ENCODE measurements at places on chromosomes 5 and 9.

- no peak for DNase-seq
Observed at GRCh38 chr9:36721846-36722588, 149.3 kb downstream of the MELK start.

- no peak for DNase-seq
Observed at GRCh38 chr5:73940026-73940425, 314.0 kb downstream of the ARHGEF28 start.

GRCh38 chr5:132257131-132258101, at the start of gene PDLIM4:
TSS of gene PDLIM4 (plus strand) at chr5:132257696. CDS start at chr5:132257735, 39 bp downstream.
- DNase-seq, result no peak

DNA sequence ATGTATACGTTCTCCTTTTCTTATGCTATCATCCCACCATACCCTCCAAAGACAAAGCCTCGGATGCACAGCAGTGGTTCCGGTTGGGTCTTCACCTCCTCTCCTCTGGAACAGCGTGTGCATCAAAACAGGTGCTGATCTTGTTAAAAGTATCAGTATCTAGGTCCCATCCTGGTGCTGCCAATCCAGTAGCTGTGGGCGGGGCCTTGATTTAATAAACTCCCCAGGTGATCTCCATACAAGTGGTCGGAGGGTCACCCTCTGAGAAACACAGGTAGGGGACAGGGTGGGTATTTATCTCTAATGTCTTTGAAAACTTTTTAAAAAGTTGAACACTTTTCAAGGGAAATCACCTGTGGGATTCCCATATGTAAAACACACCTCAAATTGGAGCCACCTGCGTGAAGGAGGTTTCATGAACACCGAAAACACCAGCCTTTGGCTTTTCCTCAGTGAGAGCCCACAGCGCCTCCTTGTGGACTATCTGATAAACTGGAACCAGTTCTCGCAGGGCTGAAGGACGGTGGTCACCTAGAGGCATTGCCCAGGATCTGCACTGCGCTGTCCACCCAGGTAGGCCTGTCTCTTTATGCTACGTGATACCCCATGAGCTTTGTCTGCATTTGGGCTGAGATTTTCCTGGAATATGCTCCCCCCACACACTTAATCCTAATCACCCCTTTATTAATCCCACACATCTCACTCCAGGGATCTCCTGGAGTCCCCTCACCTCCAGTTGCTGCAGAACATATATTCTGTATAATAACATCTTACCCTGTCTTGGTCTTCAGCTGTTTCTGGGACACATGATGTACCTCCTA, 80.5 kb upstream of the EPB41L4B start:
- DNase-seq, result peak; percentile 55

GRCh38 chr5:108334225-108334624, 47.7 kb downstream of the FBXL17 start:
- no peak for DNase-seq

DNA sequence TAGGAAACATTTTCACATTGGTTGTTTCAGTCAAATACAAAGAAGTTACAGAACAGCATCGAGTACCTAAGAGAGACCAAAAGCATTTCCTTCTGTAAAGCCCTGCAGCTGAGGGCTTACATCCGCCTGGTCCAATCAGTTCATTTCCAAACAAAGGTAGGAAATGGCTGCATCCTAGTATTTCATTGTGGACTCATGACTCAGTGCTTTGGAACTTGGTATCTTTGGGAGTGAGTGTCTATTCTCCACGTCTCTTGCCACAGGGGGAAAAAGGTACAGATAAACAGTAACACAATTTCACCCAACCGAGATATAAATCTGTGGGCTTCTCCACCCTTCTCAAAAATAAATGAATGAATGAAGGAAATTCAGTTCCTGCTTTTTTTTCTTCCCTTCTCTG, 75.4 kb downstream of the NFIB start:
- no peak for DNase-seq

DNA sequence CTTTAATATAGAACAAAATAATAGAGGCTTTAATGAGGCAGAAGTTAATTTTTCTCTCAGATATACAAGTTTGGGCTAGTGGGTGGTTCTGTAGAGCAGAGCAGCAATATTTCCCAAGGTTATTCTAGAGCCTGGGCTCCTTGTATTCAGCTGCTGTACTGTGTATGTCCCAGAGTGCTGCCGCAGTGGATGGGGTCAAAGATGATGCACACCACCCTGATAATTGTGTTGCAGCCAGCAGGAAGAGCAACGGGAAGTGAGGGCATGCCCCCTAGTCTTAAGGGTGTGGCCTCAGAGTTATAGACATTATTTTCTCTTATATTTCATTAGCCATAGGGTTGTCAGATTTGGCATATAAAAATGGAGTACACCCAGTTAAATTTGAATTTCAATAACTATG, 23.9 kb upstream of the KIF4B start:
- no peak for DNase-seq

- no peak for DNase-seq
Observed at GRCh38 chr5:65013166-65013565, 244.4 kb downstream of the CWC27 start.

- no peak for DNase-seq
Observed at GRCh38 chr5:9622971-9623421, 7.2 kb downstream of the TAS2R1 start.

- DNase-seq, result no peak
Observed at GRCh38 chr5:28430565-28431178, 1392.3 kb upstream of the CDH9 start.

GRCh38 chr5:142327111-142327842, 2.5 kb upstream of the SPRY4 start:
- no peak for DNase-seq

GRCh38 chr5:36724467-36725332, 118.3 kb downstream of the SLC1A3 start:
- DNase-seq, result no peak
